AG04449 (cell line): ENCODE measurements at places on chromosomes 4 and X.

DNA sequence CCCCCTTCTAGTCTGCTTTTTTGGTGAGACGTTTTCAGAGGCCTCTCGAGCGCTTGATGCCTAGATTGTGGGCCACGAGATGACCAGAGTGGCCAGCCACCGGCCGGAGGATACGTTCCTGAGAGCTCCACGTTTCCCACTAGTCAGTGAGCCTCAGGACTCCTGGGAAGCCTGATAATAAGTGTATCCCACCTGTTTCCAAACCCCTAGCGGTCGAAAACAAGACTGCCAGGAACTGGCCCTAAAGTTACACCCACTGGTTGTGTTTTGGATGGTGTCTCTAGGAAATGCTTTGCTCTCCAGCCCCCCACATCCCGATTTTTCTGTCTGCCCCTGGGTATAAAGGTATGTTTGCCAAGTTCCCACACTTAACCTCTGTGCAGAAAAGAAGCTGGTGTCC, 4.6 kb upstream of the RS1 start:
- no peak for DNase-seq

- no peak for DNase-seq
These were observed 5.0 kb downstream of the ARFIP1 start for GRCh38 chr4:152784490-152785350.

GRCh38 chrX:96435378-96436035, 249.1 kb upstream of the DIAPH2 start:
- DNase-seq = no peak

DNA sequence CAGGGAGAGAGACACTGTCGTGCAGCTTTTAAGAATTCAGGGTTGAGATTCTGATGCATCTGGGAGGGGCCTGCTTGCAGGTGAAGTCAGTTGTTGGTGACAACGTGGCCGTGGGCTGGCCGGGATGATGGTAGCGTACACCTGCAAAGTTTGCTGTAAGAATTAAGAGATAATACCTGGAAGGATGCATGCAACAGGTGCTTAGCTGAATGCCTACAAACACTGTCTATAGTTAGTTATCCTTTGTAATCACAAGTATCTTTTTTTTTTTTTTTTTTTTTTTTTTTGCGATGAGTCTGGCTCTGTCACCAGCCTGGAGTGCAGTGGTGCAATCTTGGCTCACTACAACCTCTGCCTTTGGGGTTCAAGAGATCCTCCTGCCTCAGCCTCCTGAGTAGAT, 259.6 kb downstream of the ASMT start:
- no peak for DNase-seq

DNA sequence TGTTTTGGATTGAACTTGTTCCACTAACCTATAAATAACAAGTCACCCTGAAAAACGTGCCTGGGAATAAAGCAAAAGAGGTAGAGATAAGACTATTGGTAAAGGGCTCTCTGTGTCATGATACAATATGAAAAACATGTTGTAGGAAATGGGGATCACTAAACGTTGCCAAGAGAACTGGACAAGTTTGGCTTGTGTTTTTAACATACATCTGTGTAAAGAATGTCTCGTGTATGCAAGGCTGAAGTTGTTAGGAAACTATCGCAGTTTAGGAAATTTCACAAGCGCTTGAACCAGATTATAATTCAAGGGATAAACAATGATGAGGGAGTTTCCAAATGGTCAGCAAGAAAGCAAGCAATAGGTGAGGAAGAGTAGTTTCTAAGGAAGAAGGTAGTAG, 655.8 kb downstream of the PCDH7 start:
- DNase-seq = no peak

- DNase-seq = no peak
These were observed 146.2 kb downstream of the PCDH7 start for GRCh38 chr4:30866346-30866745.

DNA sequence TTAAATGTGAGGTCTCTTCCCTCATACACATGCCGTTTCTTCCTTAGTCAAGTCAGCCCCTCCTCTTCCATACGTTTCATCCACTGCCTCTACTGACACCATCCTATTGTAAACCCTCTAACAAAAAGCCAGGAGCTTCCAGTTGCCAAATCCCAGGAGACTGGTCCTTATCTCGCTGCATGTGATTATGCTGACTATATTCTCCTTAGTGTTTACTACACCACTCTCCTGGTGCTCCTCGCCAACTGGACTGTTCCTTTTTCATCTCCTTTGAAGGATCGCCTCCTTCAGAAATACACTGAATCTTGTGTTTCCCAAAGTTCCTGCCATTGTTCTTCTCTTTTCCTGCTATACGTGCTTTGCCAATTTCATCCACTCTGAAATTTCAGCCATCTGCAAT, 27.7 kb downstream of the MAML3 start:
- no peak for DNase-seq

GRCh38 chrX:17689971-17690409, 47.3 kb upstream of the SCML1 start:
- peak; percentile 64 for DNase-seq

DNA sequence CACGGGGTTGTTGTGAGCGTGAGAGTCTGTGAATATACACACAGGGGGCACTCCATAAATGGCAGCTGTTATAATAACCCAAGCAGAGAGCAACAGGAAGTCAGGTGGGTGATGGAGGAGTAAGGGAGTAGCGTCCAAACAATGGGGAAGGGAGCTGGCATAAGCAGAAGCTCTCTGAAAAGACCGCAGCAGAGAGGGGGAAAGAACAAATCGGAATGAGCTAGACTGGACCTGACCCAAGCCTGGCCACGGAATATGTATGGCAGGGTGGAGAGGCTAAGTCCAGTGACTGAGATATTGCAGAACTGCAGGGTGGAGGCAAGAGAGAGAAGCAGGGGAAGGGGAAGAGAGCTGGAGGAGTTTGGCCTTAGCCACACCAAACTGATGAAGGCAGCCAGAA, 6.5 kb upstream of the GJB1 start:
- DNase-seq = no peak

- no peak for DNase-seq
These were observed 468.2 kb downstream of the ZIC3 start for GRCh38 chrX:138034136-138034535.

- no peak for DNase-seq
These were observed 737.0 kb downstream of the RAB28 start for GRCh38 chr4:12747154-12747553.

DNA sequence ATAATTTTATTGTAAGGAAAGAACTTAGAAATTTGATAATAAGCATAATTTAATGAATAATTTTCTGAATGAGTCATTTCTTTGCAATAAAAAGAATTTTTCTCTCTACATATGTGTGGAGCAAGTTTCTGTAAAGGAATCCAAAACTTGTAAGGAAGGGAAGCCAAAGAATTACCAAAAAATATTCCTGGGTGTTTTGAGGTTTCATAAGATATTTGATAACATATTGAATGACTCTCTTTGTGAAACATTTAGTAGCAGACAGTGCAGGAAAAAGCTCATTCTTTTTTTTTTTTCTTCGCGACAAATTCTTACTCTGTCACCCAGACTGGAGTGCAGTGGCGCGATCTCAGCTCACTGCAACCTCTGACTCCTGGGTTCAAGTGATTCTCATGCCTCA, 469.0 kb upstream of the MAGEB2 start:
- peak; percentile 12 for DNase-seq

DNA sequence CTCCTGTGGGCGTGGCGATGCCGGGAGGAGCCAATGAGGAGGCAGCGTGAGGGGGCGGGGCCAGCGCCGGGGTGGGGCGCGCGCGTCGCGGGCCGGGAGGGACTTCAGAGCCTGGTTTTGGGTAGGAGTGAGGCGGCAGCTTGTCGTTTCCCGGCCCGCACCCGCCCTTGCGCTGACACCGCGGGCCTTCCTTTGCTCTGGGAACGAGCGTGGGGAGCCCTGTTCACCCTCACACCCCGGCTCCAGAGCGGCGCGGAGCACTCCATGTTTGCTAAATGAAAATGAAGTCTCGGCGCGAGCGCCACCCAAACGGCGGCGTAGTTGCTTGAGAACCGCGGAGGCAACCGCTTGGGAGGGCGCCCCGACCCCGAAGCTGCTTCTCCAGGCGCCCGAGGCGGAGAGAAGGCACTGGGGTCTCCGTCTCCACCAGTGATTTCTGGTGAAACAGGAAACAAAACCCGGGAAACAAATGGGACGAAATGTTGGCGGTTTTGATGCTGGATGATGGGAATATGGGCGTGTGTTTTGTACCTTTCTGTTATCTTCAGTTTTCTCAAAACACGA, 497 bp upstream of the GRPEL1 start:
- no peak for DNase-seq

- DNase-seq = no peak
These were observed 8.0 kb upstream of the DHRSX start for GRCh38 chrX:2508648-2509335.

GRCh38 chrX:662126-662525, 31.5 kb downstream of the SHOX start:
- DNase-seq = no peak

- DNase-seq = no peak
These were observed 625.3 kb upstream of the PCDH7 start for GRCh38 chr4:30094887-30095286.

DNA sequence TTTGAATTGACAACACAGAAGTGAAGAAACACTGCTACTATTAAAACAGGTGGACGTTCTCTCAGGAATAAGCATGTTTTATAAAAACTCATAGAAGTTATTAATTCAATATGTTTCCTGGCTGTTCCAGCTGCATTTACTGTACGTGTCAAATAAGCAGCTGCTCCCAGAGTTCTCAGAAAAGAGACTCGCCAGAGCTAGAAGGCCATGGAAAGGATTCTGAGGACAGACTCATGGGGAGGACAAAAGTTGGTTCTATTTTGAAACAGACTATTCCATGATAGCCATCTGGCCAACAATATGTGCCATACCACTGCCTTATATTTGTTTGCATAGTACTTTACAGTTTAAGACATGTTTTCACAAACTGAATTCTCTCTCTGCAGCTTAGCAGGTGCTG, 136.5 kb downstream of the NR3C2 start:
- no peak for DNase-seq

DNA sequence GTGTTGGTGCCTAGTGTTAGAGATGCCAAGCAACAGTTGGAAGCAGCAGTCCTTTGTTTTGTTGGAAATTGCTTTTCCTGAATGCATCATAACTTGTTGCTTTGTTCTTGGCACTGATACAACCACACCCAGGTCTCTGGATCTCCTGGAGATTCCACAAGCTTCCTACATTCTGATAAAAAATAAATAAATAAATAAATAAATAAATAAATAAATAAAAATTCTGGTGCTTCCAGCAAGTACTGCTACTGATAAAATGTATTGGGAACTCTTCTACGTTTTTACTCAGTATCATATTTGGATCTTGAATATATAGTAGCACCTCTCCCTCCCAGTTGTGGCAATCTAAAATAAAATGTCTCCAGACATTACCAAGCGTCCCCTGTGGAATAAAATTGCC, 62.7 kb upstream of the GRID2 start:
- DNase-seq = no peak

DNA sequence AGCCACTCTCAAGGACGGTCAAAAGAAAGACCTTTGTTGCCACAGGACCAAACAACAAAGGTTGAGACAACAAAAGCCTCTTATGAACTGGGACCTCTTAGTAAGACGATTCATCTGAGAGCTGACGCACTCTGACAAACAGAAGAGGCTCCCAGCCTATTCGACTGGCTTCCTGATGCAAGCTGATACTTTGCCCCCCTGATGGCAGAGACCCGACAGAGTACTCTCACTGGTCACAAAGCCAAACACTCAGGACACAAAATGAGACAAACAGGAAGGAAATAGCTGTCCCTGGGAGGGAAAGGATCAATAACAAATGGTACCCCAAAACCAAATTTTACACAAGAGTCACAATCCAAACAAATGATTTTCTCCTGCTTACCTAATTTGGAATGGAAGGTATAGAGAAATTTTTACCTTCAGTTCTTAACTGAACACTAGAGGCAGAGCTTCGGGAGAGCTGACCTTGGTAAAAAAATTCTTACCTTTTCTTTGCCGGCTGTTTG, 75.2 kb upstream of the PLAC8 start:
- no peak for DNase-seq

GRCh38 chrX:139766545-139766983, 58.6 kb upstream of the MCF2 start:
- DNase-seq = no peak

DNA sequence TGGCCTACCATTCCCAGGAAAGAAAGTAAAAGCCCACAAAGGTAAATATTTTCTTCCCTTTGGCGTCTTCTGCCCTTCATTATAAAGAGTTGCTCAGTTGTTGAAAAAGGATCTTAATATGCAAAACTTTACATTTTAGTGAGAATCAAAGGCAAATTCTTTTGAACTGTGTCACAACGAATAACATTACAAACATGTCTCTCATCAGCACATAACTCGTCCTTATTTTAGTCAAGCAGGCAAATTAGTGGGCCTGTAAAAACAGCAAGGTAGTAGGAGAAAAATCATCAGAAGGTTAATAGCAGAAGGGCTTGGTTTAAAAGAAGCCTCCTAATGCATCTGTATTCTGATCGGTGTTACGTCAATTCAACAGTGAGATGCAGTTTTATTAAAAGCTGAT, 647.3 kb upstream of the DIPK2B start:
- DNase-seq = no peak

DNA sequence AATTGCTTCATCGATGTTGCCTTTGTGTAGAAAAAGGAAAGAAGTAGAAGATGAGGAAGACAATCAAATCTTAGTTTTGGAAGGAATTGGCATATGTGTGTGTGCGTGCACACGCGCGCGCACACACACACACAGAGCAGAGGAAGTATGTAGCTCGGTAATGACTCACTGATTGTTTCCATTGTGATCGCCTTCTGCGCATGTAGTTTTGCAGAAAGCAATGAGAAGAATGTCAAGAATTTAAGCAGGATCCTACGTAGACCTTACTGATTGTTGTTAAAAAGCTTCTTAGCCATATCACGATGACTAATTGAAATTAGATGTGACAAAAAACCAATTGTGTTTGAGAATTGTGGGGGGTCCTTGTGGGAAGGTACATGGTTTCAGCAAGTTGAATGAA, 12.8 kb upstream of the LIMCH1 start:
- peak; percentile 63 for DNase-seq

DNA sequence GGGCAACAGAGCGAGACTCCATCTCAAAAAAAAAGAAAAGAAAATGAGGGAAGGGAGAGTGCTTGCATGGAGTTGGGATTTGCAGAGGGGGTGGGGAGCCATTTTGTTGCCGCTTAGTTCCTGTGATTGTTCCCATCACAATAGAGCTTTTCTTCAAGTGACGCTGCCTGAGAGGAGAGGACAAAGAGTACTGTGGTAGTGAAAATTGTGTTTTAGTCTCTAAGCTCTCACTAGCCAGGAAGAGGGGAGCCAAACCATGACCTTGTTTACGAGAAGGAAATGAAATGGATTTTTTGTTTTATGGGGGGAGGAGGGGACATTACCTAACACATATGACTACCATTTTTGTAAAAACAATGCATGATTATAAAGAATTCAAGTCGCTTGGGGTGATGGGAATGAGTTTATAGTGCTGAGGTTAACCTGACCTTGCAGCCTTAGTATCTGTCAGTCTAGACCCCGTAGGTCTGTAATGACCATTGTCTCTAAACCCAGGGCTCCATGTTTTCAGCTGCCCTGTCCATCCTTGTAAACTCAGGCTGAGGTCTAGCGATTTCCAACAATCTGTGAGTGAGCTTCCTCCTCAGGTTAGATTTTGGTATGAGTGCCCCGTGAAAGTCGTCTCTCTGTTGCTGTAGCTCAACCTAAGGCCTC, 18.8 kb downstream of the SRD5A3 start:
- DNase-seq = no peak
